ENCODE measurements at places on chromosomes 16 and 17. TPM values are rescaled to one million over a fixed set of nuclear protein-coding genes. Genes with fewer than 3 reads are reported as not detected.

The TTYH2 gene
- total RNA-seq = 5.1 TPM

The LRRC46 gene
- 0.09 TPM for total RNA-seq

The HCRT gene
- total RNA-seq = not detected

The MT1G gene
- 333 TPM for total RNA-seq

The GRIN2C gene
- 0.31 TPM for total RNA-seq

The FOXC2 gene
- total RNA-seq = 0.18 TPM

The FN3K gene
- total RNA-seq = 21.2 TPM

The LYZL6 gene
- not detected for total RNA-seq

The ST6GALNAC1 gene
- total RNA-seq = 0.37 TPM

The MYH2 gene
- 1.5 TPM for total RNA-seq

The EXOSC6 gene
- total RNA-seq = 27.3 TPM

The OTOP2 gene
- total RNA-seq = not detected

The USP43 gene
- 8.6 TPM for total RNA-seq

The STH gene
- total RNA-seq = not detected

The MED13 gene
- total RNA-seq = 44.6 TPM

The COG4 gene
- 61.8 TPM for total RNA-seq

The DPEP2 gene
- total RNA-seq = not detected

The TMIGD1 gene
- not detected for total RNA-seq

The IL34 gene
- 8.8 TPM for total RNA-seq

The PLEKHH3 gene
- 33.0 TPM for total RNA-seq

The SEBOX gene
- total RNA-seq = not detected

The ALOX15B gene
- 0.73 TPM for total RNA-seq

The C1QTNF8 gene
- total RNA-seq = 0.13 TPM

The SHISA6 gene
- 1.1 TPM for total RNA-seq

The USH1G gene
- total RNA-seq = 2.6 TPM

The ASPHD1 gene
- total RNA-seq = 17.6 TPM

The DNAI2 gene
- 0.23 TPM for total RNA-seq

The CNGB1 gene
- total RNA-seq = not detected

The LDHD gene
- 12.6 TPM for total RNA-seq

The PRRT2 gene
- 20.5 TPM for total RNA-seq

The EFCAB13 gene
- 3.5 TPM for total RNA-seq

The SLC5A11 gene
- total RNA-seq = not detected

The CCL17 gene
- not detected for total RNA-seq

The FOXJ1 gene
- total RNA-seq = 6.2 TPM

The ABCC11 gene
- total RNA-seq = not detected

The CRAMP1 gene
- 24.0 TPM for total RNA-seq

The TRPV3 gene
- 0.53 TPM for total RNA-seq

The CRYM gene
- total RNA-seq = 12.7 TPM

The SOX15 gene
- 19.9 TPM for total RNA-seq

The ATF7IP2 gene
- 20.3 TPM for total RNA-seq

The MEIOC gene
- 8.3 TPM for total RNA-seq

The CHP2 gene
- total RNA-seq = 4.7 TPM

The GPR179 gene
- 0.46 TPM for total RNA-seq

The GINS3 gene
- total RNA-seq = 7.3 TPM

The TBC1D3I gene
- 0.39 TPM for total RNA-seq

The SLFN12L gene
- 0.16 TPM for total RNA-seq

The PLD2 gene
- 52.1 TPM for total RNA-seq

The CA5A gene
- not detected for total RNA-seq

The CACNA1G gene
- 6.7 TPM for total RNA-seq

The LAT gene
- total RNA-seq = 2.0 TPM

The MT4 gene
- total RNA-seq = not detected

The HS3ST4 gene
- 5.4 TPM for total RNA-seq

The STX1B gene
- total RNA-seq = 19.9 TPM

The SLC12A3 gene
- total RNA-seq = not detected

The HEATR9 gene
- total RNA-seq = not detected

The ARL4D gene
- total RNA-seq = 13.4 TPM

The MYO15B gene
- total RNA-seq = 35.6 TPM
